Hepatocyte (in vitro differentiated cells): ENCODE measurements at places on chromosomes 6 and 20. TPM values are rescaled to one million over a fixed set of nuclear protein-coding genes. Genes with fewer than 3 reads are reported as not detected.

GRCh38 chr6:129632172-129632613, 77.8 kb downstream of the ARHGAP18 start:
- H3K4me3 ChIP-seq = no peak overlapping the region
- H3K4me1 ChIP-seq = no peaks in the 10 kb centered on the region
- no peaks in the 10 kb centered on the region for H3K36me3 ChIP-seq
- no peak for DNase-seq
- no peak overlapping the region for H3K27ac ChIP-seq
- no peaks in the 10 kb centered on the region for H3K27me3 ChIP-seq

DNA sequence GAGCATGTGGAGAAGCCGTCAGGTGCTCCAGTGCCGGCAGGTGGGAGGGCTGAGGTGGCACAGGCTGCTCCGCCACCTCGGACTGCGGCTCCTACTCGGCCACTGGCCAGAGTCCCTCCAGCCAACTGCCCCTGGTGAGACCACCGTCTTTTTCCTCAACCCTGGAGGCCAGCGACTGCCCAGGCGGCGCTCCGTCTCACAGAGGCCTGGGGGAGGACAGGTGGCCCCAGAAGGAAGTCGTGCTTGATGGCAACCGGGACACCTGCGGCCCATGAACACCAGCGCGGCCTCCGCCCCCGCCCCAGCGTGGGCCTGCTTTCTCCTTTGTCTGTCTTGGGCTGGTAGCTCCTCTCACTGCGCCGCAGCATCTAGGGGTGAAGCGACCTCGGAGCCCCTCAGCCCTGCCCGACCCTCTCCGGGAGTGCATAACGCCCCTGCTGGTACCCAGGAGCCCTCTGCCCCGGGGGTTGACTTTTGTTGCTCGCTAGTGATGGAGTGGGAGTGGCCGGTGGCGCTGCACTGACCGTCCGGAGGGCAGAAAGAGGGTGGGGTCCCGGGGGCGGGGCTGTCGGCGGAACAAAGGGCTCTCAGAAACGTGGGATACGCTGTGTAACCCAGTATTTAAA, 706 bp upstream of the TUBB2B start:
- H3K36me3 ChIP-seq = no peaks in the 10 kb centered on the region
- peaks cover 14% of the 10 kb centered on the region for H3K4me1 ChIP-seq

GRCh38 chr6:25601800-25602673, 50.0 kb upstream of the SCGN start:
- peak; percentile 72 for DNase-seq
- no peaks in the 10 kb centered on the region for H3K4me1 ChIP-seq
- H3K36me3 ChIP-seq = no peaks in the 10 kb centered on the region
- H3K27ac ChIP-seq = peak overlapping the region; percentile 28
- H3K27me3 ChIP-seq = no peaks in the 10 kb centered on the region
- no peak overlapping the region for H3K4me3 ChIP-seq

DNA sequence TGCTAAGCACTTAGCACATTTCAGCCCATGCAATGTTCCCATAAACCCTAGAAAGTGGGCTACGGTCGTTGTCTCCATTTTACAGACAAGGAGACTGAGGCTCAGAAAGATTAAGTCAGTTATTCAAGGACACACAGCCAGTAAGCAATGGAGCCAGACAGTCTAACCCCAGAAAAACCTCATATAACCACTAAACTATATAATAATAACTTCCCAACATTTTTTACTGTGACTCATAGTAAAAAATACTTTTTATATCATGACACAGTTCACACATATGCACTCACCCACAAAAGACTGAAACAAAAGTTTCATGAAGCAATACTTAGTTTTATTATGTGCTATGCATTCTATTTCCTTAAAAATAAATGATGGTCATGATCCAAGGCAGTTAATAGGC, 66.2 kb upstream of the EYA2 start:
- H3K4me3 ChIP-seq = no peak overlapping the region
- peaks cover 2% of the 10 kb centered on the region for H3K27me3 ChIP-seq
- no peak for DNase-seq
- H3K27ac ChIP-seq = no peak overlapping the region
- H3K4me1 ChIP-seq = no peaks in the 10 kb centered on the region

GRCh38 chr6:154386848-154387717, 30.5 kb upstream of the IPCEF1 start:
- H3K4me1 ChIP-seq = peaks cover 12% of the 10 kb centered on the region
- no peaks in the 10 kb centered on the region for H3K27me3 ChIP-seq
- no peak overlapping the region for H3K27ac ChIP-seq
- peak; percentile 30 for DNase-seq

GRCh38 chr6:43219119-43219518, 10.2 kb downstream of the DNPH1 start:
- no peak overlapping the region for H3K27ac ChIP-seq
- no peak overlapping the region for H3K4me3 ChIP-seq
- H3K4me1 ChIP-seq = no peaks in the 10 kb centered on the region
- no peak for DNase-seq
- H3K36me3 ChIP-seq = no peaks in the 10 kb centered on the region

DNA sequence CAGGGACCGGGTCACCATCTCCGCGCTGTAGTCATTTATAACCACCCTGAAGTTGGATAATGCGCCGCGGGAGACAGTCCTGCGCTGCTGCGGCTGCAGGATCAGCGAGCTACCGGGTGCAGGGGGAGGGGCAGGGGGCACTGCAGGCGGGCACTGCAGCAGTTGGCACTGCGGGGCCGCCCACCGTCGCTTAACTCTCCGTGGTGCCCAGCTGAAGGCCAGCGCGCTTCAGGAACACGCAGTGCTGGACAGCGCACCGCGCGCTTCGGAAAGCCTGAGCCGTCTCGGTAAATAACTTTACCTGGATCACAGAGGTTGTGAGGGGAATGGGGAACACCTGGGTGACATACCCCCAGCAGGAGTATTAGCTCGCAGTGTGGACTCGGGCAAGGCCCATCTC, 12.4 kb upstream of the LRFN2 start:
- peaks cover 58% of the 10 kb centered on the region for H3K27me3 ChIP-seq
- H3K36me3 ChIP-seq = no peaks in the 10 kb centered on the region
- no peak overlapping the region for H3K4me3 ChIP-seq
- no peak overlapping the region for H3K27ac ChIP-seq
- H3K4me1 ChIP-seq = no peaks in the 10 kb centered on the region
- DNase-seq = peak; percentile 63

GRCh38 chr6:131784561-131784960, 23.3 kb upstream of the ENPP1 start:
- no peak for DNase-seq
- H3K27ac ChIP-seq = no peak overlapping the region
- no peak overlapping the region for H3K4me3 ChIP-seq
- peaks cover 3% of the 10 kb centered on the region for H3K4me1 ChIP-seq
- H3K27me3 ChIP-seq = no peaks in the 10 kb centered on the region

- peak overlapping the region; percentile 90 for H3K27ac ChIP-seq
- H3K4me3 ChIP-seq = no peak overlapping the region
- peak; percentile 86 for DNase-seq
- H3K27me3 ChIP-seq = no peaks in the 10 kb centered on the region
- H3K4me1 ChIP-seq = peaks cover 28% of the 10 kb centered on the region
- H3K36me3 ChIP-seq = no peaks in the 10 kb centered on the region
Measured at GRCh38 chr6:44041461-44042260, 85.6 kb downstream of the MRPL14 start.

DNA sequence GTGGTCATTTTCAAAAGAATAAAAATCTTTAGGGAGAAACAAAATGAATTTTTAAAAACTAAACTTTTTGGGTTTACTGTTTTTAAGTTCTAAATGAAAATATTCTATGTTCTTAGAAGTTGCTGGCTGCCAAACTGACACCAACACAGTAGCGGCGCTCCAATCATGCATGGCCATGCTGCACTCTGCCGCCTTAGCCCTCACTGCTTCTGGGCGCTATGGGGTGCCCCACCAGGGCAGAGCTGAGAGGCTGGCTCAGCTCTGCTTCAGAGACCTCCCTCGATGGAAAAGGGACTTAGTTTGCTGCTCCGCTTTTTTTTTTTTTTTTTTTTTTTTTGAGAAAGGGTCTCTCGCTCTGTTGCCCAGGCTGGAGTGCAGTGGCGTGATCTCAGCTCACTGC, 20.9 kb downstream of the EZR start:
- H3K36me3 ChIP-seq = no peaks in the 10 kb centered on the region
- H3K4me1 ChIP-seq = peaks cover 60% of the 10 kb centered on the region
- H3K4me3 ChIP-seq = no peak overlapping the region
- no peak for DNase-seq

GRCh38 chr6:26065952-26066380, 21.3 kb upstream of the HFE start:
- no peak overlapping the region for H3K27ac ChIP-seq
- no peak overlapping the region for H3K4me3 ChIP-seq
- no peaks in the 10 kb centered on the region for H3K27me3 ChIP-seq
- no peaks in the 10 kb centered on the region for H3K36me3 ChIP-seq

DNA sequence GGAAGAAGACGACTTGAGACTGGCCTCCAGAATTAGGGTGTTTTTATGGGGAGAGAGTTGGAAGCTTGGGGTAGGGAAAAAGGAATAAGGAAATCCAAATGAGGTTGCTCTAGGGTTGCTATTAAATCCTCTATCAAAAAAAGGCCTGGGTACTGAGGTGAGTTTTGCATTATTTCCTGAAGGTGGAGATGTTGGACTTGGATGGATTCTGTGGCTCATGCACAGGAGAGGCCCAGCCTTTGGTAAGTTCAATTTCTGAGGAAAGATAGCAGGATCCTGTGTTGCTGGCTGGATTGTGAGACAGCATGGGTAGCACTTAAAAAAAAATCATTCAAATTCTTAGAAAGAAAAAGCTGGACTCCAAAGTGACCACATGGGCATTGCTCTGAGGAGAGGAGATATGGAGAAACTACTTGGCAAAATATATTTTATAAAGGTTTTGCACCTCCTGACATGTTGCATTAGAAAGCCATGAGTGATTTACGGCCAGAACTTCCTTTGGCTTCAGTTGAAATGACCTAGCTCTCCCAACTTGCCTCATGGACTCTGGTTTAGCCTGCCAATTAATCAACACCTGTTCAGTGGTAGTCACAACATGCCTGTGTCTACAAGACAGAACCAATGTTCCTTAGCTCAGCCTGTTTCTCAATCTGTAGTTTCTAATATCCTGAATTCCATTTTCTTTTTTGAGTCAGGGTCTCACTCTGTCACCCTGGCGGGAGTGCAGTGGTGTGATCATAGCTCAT, 152.1 kb upstream of the RALGAPA2 start:
- peaks cover 6% of the 10 kb centered on the region for H3K27me3 ChIP-seq
- H3K36me3 ChIP-seq = no peaks in the 10 kb centered on the region

DNA sequence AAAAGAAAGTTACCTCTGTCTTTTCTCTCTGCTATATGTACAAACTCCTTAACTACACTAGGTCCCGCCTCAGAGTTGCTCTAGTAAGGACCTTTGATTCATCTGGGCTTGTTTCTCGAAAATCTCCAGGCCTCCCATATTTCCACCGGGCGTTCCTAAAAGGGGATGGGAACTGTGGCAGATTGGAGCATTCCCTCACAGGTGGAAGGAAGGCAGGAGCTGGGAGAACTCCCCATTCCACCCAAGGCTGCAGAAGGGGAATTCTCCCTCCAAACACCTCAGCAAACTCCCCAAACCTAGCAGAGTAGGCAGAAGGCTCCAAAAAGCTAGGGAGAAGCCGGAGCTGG, 1.6 kb upstream of the TFAP2A start:
- no peak for DNase-seq
- peaks cover 15% of the 10 kb centered on the region for H3K4me1 ChIP-seq
- H3K27me3 ChIP-seq = peaks cover 94% of the 10 kb centered on the region
- no peak overlapping the region for H3K4me3 ChIP-seq
- peak overlapping the region; percentile 59 for H3K27ac ChIP-seq

DNA sequence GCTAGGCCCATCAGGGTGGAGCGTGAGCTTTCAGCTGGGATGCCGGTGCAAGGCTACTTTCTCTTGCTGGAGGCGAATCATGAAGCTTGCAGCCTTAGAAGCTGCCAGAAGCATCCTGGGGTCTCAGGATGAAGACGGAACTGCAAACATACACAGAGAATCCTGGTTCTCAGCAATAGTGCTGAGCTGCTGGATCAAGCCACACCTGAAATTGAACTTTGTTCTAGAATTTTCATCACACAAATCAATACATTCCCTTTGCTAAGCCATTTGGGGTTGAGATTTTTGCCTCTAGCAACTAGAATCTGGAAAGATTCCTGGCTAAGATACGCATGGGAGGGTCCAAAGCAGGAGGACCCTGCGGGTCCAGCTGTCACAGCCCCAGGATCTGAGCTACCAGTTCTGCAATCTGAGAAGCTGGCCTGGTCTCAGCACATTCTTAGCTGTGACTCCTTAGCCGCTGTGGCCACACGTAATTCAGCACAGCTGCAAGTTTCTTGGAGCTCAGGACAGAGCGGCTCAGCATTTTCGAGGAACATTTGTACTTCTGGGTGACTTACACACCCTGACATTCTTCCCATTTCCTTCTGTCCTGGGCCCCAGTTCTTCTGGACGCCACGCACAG, 6.6 kb upstream of the ARFGAP1 start:
- H3K27ac ChIP-seq = no peak overlapping the region
- peaks cover 20% of the 10 kb centered on the region for H3K4me1 ChIP-seq
- DNase-seq = no peak

DNA sequence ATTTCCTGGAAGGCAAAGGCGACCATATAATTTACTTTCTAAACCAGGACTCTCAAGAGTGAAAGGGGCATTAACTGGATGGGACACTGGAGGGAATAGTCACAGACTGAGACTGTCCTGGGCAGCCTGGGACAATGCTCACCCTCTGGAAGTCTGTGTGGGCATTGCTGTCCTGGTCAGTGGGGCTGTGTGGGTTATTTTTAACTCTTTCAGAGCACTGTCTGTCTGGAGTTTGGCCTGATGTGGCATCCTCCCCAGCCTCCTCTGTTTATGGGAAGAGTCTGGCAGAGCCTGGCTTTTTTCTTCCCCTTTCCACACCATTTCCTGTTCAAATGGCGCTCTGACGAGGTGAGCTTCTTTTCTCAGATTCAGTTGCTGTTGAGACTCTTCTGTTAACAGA, 11.7 kb downstream of the DAAM2 start:
- H3K27ac ChIP-seq = no peak overlapping the region
- no peaks in the 10 kb centered on the region for H3K36me3 ChIP-seq
- peaks cover 9% of the 10 kb centered on the region for H3K4me1 ChIP-seq
- DNase-seq = no peak

- no peaks in the 10 kb centered on the region for H3K36me3 ChIP-seq
- no peak for DNase-seq
- no peaks in the 10 kb centered on the region for H3K27me3 ChIP-seq
- H3K4me1 ChIP-seq = no peaks in the 10 kb centered on the region
Measured at GRCh38 chr6:60952500-60952899, 1333.5 kb downstream of the KHDRBS2 start.

GRCh38 chr6:53055873-53056272, 9.3 kb upstream of the FBXO9 start:
- H3K4me1 ChIP-seq = peaks cover 20% of the 10 kb centered on the region
- H3K36me3 ChIP-seq = no peaks in the 10 kb centered on the region
- no peak overlapping the region for H3K4me3 ChIP-seq
- peak overlapping the region; percentile 18 for H3K27ac ChIP-seq
- DNase-seq = peak; percentile 23
- no peaks in the 10 kb centered on the region for H3K27me3 ChIP-seq

GRCh38 chr6:55469951-55470366, 109.0 kb downstream of the HMGCLL1 start:
- no peaks in the 10 kb centered on the region for H3K27me3 ChIP-seq
- no peak for DNase-seq
- H3K27ac ChIP-seq = no peak overlapping the region
- H3K36me3 ChIP-seq = no peaks in the 10 kb centered on the region
- no peak overlapping the region for H3K4me3 ChIP-seq
- H3K4me1 ChIP-seq = no peaks in the 10 kb centered on the region

Gene DNAH8
- total RNA-seq = 0.03 and 0.12 TPM in 2 replicates

Gene CSE1L
- 54.9 and 60.7 TPM in 2 replicates for total RNA-seq

Gene PRND
- total RNA-seq = 0.16 and 0.70 TPM in 2 replicates

Gene GRIK2
- 5.1 and 6.2 TPM in 2 replicates for total RNA-seq

Gene RNF39
- total RNA-seq = 0.73 and 1.1 TPM in 2 replicates
